NCI-H1417 treated with DMSO at 0.1 percent for 48 hours (cell line): ENCODE measurements at places on chromosomes 3 and 15.

GRCh38 chr3:133014325-133014724 lies 23.9 kb upstream of the TMEM108 start:
- DNase-seq = no peak

DNA sequence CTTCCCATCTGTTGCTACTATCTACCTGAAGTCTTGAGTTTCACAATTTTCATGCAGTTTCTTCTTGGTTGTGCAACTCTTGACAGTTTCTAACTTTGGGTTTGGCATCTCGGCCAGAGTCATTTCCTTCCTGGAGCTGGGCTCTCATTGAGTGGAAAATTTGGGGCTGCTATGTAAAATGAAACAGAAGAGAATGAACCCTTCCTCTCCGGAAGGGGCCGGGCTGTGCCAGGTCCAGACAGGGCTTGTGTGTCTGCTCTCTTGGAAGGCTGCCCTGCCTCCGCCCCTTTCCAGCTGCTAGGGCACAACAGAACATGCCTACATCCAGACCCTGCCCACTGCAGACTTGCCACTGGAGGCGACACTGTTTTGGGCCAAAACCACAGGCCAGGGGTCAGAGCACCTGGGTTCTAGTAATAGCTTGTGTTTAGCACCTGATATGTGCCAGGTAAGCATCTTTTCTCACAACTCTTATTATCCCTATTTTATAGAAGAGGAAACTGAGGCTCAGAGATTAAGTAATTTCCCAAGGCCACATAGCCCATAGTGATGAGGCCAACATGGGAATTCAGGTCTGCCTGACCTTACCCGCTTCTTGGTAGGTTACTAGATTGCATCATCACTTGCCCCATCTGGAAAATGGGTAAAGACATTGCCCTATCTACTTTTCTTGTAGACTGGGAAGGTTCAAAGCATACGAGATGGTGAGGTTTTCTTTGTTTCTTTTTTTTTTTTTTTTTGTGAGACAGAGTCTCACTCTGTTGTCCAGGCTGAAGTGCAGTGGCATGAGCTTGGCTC lies 25.0 kb downstream of the IRAK2 start:
- no peak for DNase-seq

DNA sequence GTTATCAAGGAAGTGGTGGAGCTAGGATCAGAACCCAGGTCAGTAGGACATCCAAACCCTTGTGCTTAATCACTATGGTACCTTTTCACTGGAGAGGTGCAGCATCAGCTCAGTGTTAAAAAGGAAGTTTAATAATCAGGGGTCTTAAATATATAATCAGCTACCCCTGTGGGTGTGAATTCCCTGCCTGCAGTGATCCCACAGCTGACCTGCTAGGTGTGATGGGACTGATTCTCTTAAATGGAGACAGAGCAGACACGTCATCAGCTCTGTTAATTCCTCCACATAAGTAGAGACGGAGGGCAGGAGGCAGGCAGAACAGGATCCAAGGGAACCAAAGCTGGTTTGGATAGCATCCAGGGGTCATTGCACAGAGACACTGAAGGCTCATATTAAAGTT lies 154.1 kb upstream of the CRBN start:
- no peak for DNase-seq

GRCh38 chr3:69012800-69013252 lies 658 bp downstream of the EOGT start:
- DNase-seq = no peak

- no peak for DNase-seq
These were observed 91.1 kb upstream of the TPM1 start for GRCh38 chr15:62951481-62951880.

DNA sequence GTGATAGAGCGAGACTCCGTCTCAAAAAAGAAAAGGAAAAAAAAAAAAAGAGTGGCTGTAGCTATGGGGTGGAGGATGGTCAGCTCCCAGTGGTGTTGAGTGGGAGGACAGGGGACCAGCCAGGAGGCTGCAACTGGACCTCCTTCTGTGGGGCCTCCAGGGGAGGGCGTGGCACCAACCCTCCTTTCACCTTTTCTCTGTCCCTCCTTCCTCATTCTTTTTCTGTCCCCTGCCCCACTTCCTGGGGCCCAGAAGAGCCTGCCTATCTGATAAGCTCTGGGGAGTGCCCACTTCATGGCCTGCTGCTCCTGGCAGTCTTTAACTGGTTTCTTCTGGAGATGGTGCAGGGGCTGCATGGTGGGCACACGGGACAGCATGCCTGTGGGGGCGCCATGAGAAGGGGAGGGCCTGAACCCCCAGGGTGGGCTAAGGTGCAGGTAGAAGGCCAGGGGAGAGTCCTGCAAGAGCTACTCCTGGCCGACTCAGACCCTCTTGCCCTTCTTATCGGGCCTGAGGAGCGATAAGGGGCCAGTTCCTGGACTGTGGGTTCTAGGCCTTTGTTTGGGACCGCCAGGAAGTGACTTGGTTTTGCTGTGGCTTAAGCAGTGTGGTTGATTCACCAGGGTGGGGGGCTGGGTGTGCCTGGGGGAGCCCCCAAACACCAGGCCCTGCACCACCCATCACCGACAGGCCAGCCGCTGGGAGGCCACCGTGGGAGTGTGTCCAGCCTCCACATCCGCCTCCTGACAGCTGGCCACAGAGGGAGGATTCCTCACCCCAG lies 49.4 kb upstream of the FLNB start:
- DNase-seq = no peak

DNA sequence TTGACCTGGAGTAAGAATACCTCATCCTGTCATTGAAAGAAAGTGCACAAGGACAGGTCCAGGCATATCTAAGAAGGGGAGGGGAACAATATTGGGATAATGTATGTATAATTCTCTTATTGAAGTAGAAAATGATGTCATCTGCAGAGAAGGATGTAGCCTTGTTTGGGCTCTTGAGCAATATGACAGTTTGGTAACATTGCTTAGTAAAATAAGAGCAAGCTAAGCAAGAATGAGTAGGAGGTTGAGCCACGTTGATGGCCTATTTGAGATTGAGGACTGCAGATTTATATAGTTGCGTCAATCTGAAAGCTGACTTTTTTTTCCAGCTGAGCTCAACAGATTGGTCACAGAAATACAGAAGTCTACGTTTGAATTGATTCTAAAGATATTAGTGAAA lies 145.2 kb downstream of the FILIP1L start:
- no peak for DNase-seq

- no peak for DNase-seq
These were observed 119.2 kb downstream of the LRIG1 start for GRCh38 chr3:66381626-66382025.

DNA sequence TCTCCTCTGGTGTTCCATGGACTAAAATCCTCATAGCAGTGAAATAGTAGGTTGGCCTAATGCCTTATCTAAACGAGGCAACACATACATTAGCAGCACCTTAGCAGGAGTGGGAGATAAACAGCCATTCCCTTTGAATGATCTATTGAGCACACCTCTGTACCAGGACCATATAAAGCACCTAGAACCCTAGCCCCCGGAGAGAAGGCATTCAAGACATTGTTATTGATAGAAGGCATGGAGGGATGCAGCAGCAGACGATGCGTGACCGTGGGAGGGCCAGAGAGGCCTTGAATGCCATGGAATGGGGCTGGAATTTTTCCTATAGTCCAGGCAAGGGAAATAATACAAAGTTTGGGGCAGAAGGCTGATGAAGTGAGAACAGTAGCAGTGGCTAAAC lies 6.6 kb upstream of the SEMA5B start:
- DNase-seq = no peak

GRCh38 chr3:167996514-167996913 lies 99.2 kb downstream of the GOLIM4 start:
- peak; percentile 26 for DNase-seq

GRCh38 chr3:125316246-125316645 lies 58.9 kb downstream of the ZNF148 start:
- DNase-seq = no peak

- no peak for DNase-seq
These were observed 473.9 kb upstream of the UBE2E2 start for GRCh38 chr3:22729212-22729611.

GRCh38 chr3:177973241-177973840 lies 562.9 kb upstream of the KCNMB2 start:
- DNase-seq = no peak

DNA sequence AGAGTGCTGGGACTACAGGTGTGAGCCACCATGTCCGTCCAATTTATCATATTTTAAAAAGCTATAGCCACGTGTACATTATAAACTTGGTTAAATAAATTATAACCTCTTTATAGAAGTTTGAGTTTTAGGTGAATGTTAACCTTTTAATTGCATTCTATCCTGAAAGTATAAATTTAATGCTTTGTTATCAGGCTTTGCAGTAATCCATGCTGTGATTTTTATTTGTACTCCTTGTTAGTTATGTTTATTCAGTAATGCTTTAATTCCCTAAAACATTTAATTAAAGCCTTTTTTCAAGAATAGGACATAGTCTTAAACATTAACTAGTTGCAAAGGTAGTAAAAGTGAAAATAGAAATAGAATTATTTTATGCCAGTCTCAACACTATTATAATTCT lies 11.7 kb downstream of the ARL13B start:
- no peak for DNase-seq

- no peak for DNase-seq
These were observed 90.3 kb downstream of the MEX3B start for GRCh38 chr15:81955382-81956062.

DNA sequence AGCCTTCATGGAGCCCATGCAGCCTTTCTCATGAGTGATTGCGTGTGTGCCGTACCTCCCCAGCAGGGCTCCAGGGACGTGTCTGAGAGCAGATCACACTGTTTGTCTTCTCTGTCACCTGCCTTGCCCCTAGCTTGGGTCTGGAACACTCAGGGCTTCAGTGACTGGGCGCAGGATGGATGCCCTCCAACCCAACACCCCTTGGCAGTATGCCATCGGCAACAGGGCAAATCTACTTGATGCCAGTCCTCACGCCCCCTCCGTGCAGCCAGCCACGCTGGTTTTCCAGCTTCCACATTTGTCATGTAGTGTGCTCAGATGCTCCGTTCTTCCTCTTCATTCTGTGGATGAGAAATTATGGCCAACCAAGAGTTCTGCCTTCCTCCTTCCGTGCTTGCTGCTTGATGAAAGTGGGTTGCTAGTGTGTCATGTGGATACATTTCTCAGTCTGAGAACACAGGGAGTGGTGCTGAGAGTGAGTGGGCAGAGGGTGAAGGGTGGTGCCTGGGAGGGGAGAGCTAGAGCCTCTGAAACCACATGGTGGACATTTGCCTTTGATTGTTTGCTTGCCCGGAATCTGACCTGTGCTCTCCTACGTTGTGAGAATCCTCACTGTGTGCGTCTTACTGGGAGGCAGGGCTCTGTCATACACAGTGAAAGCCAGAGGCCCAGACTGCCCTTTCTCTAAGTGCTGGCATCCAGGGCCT lies 97.2 kb downstream of the FAM43A start:
- DNase-seq = no peak

DNA sequence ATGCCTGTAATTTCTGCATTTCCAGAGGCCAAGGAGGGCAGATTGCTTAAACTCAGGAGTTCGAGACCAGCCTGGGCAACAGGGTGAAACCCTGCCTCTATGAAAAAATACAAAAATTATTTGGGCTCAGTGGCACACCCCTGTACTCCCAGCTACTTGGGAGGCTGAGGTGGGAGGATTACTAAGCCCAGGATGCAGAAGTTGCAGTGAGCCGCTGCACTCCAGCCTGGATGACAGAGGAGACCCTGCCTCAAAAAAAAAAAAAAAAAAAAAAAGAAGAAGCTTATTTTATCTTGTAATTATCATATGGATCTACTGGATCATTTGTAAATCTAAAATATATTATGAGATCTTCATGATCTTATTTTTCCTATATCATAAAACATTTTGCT lies 84.1 kb downstream of the PPCDC start:
- DNase-seq = no peak

DNA sequence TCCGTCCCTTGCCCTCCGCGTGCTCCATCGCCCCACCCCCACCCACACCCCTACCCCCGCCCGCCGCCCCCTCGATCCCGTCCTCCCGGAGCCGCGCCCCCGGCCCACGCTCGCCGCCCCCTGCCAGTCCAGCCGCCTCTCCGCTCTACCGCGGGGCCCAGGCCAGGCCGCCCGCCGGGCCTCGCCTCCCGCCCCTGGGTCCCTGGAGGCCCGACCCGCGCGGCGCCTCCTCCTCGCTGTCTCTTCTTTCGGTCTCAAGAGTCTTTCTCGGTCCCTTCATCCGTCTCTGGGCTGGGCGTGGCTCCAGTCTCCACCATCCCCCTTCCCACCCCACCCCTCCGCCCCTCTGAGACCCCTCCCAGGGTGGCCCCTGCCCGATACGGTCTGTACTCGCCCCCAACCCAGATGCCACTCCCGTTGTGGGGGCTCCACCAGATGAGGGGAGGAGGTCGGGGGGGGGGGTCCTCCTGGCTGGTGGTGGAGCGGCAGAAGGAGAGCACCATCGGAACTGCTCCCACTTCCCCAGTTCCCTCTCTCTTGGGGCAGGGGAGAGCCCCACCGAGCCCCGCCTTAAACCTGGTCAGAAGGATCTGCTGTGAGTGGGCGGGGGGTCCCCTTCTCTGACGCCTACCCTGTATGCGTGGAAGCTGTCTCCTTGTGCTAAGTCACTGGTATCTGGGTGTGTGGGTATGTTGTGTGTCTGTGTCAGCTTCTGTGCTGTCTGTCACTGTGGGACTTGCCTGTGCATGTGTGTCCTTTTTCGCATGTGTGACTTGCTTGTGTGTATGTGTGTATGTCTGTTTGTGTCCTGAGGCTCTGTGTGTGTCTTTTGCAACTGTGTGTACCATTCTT lies 1.0 kb downstream of the PRKCD start:
- DNase-seq = no peak

DNA sequence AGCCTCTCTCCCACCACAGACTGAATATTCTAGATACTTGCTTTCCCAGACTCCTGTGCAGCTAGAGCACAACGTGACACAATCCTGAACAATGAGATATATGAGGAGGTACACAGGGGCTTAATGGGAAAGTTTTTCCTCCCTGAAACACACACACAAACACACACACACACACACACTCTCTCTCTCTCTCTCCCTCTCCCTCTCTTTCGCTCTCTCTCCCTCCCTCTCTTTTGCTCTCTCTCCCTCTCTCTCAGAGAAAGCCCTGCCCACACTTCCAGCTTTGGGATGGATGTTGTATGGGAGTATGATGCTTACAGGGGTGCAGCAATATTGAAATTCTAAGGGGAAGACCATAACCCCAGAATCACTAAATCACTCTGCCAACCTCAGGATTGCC lies 110.1 kb downstream of the PLD1 start:
- no peak for DNase-seq

GRCh38 chr15:78006567-78007205 lies 70.8 kb downstream of the TBC1D2B start:
- DNase-seq = no peak

DNA sequence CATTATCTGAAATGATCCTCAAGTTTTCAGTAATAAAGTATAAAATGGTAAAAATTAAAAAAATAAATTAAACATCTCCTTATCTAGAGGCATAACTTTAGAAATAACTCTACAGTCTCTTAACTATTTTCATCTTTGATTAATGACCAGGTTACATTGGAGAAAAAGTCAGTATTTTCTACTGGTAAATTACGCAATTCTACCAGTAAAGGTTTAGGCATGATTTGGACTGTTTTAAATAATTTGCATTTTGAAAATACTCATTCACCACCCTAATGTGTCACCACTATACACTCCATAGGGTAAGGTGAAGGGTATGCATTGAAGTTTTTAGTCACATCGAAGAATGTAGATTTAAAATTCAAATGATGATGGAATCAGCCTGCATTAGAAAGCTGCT lies 45.9 kb upstream of the BCHE start:
- no peak for DNase-seq
